SK-N-SH (cell line): ENCODE measurements at places on chromosomes 1 and 21. TPM values are rescaled to one million over a fixed set of nuclear protein-coding genes. Genes with fewer than 3 reads are reported as not detected.

- no peaks in the 10 kb centered on the region for H3K27me3 ChIP-seq
- H3K4me1 ChIP-seq = peaks cover 2% of the 10 kb centered on the region; the same call in 1 of the 2 replicates
- DNase-seq = no peak
- no peaks in the 10 kb centered on the region for H3K36me3 ChIP-seq
- H3K27ac ChIP-seq = no peak overlapping the region
Measured at GRCh38 chr21:31111093-31111492, 72.8 kb upstream of the KRTAP19-8 start.

DNA sequence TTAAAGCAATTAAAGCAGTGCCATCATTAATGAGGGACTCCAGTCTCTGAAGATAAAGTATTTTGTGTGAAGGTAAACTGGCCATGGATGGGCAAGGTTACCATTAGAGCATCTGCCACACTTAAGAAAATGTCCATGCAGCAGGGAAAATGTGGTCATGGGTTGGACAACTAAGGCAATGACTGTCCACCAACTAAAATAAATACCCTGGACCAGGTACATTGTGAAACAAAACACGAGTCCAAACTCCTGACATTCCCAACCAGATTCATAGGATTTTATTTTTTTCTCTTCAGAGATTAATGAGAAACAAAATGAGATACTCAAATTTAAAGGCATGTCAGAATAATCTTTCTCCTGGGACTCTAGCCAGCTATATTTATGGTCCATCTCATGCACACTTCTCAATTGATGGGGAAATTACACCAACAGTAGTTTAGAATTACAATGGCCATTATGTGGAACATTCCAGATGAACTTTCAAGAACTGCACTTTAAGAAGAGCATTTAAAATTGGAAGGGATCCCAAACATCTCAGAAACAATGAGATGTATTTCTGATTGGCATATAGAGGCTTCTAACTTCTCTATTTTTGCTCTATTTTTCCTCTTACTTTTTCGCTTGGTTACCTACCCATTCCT, 8.1 kb downstream of the GBP7 start:
- H3K36me3 ChIP-seq = no peaks in the 10 kb centered on the region
- H3K27me3 ChIP-seq = no peaks in the 10 kb centered on the region
- no peak overlapping the region for H3K4me3 ChIP-seq
- no peak for DNase-seq
- no peaks in the 10 kb centered on the region; the same call in 1 of the 2 replicates for H3K4me1 ChIP-seq

- no peak for DNase-seq
- no peaks in the 10 kb centered on the region for H3K27me3 ChIP-seq
- no peak overlapping the region for H3K27ac ChIP-seq
Measured at GRCh38 chr1:217311269-217311668, 319.6 kb downstream of the GPATCH2 start.

DNA sequence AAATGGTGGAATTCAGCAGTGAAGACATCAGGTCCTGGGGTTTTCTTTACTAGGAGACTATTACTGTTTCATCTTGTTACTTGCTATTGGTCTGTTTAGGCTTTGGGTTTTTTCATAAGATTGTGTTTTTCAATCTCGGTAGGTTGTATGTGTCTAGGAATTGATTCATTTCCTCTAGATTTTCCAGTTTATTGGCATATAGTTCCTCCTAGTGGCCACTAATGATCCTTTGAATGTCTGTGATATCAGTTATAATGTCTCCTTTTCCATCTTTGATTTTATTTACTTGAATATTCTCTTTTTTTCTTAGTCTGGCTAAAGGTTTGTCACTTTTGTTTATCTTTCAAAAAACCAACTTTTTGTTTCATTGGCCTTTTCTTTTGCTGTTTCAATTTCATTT, 233.0 kb downstream of the RWDD3 start:
- no peak overlapping the region for H3K4me3 ChIP-seq
- H3K27me3 ChIP-seq = no peaks in the 10 kb centered on the region
- DNase-seq = no peak
- no peak overlapping the region for H3K27ac ChIP-seq
- no peaks in the 10 kb centered on the region; the same call in 1 of the 2 replicates for H3K4me1 ChIP-seq

DNA sequence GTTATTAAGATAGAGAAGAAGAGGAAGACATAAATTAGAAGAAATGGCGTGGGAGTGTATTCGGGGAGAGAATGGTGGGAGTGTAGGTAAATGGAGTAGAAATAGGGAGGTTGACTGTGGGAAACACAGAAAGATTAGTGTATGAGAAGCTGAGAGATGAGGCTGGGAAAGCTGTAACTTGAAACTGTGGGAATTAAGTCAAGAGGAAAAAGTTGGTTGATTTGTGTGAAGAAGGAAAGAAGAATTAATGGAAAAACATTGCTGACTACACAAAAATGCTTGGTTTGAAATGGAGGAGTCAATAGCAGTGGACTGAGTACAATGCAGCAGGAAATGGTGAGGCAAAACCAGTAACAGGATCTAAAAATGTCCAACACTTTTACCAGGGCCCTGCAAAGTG, 448.3 kb downstream of the PTPRC start:
- H3K27me3 ChIP-seq = no peaks in the 10 kb centered on the region
- no peak overlapping the region for H3K27ac ChIP-seq
- no peaks in the 10 kb centered on the region for H3K36me3 ChIP-seq
- peaks cover 11% of the 10 kb centered on the region for H3K4me1 ChIP-seq
- H3K4me3 ChIP-seq = no peak overlapping the region
- DNase-seq = no peak

GRCh38 chr1:161502181-161502580, 3.1 kb upstream of the FCGR2A start:
- H3K36me3 ChIP-seq = no peaks in the 10 kb centered on the region
- H3K27me3 ChIP-seq = peaks cover 15% of the 10 kb centered on the region
- no peaks in the 10 kb centered on the region for H3K4me1 ChIP-seq

OLIG2 gene
- polyA plus RNA-seq = not detected in 2 replicates

- H3K27me3 ChIP-seq = peaks cover 3% of the 10 kb centered on the region; the same call in 1 of the 2 replicates
- H3K36me3 ChIP-seq = no peaks in the 10 kb centered on the region
- no peak overlapping the region for H3K27ac ChIP-seq
- no peaks in the 10 kb centered on the region for H3K4me1 ChIP-seq
Measured at GRCh38 chr1:12125422-12126355, 41.1 kb upstream of the TNFRSF1B start.

LRRC3 gene
- 1.9 and 2.3 TPM in 2 replicates for polyA plus RNA-seq

PADI2 gene
- 0.52 and 0.58 TPM in 2 replicates for polyA plus RNA-seq

LENEP gene
- polyA plus RNA-seq = 0.26 TPM in 1 of 2 replicates, not detected in the other

- DNase-seq = no peak
- H3K36me3 ChIP-seq = no peaks in the 10 kb centered on the region
- no peak overlapping the region for H3K27ac ChIP-seq
- no peak overlapping the region for H3K4me3 ChIP-seq
- H3K27me3 ChIP-seq = no peaks in the 10 kb centered on the region
Measured at GRCh38 chr1:113021430-113022085, 51.4 kb upstream of the LRIG2 start.

- H3K4me1 ChIP-seq = no peaks in the 10 kb centered on the region
- no peak overlapping the region for H3K4me3 ChIP-seq
- no peaks in the 10 kb centered on the region for H3K36me3 ChIP-seq
Measured at GRCh38 chr21:15132781-15133180, 68.0 kb upstream of the NRIP1 start.

DNA sequence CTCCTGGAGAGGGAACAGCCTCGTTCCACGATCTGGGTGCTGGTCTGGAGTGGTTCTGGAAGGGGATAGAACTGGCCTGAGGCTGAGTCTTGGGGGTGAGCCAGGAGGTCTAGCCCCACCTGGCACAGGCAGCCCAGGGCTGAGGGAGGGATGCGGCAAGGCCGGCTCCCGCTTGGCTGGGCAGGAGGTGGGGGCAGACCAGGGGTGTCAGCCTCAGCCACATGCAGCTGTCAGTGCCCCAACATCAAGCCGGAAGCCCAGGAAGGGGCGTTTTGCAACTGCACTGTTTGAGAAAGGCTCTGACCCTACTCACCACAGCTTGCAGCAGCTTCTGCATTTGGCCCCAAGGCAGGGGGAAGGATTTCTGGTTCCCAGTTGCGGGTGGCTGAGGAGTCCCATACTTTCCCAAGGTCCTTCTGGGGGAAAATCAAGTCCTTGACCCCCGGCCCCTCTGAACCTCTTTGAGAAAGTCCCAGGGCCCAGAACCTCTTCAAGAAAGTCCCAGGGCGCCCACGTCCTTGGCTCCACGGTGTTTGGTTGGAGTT, 2.0 kb downstream of the EFHD2 start:
- H3K36me3 ChIP-seq = no peaks in the 10 kb centered on the region; the same call in 1 of the 2 replicates
- no peak for DNase-seq
- no peak overlapping the region; the same call in 1 of the 2 replicates for H3K27ac ChIP-seq
- H3K27me3 ChIP-seq = no peaks in the 10 kb centered on the region

DNA sequence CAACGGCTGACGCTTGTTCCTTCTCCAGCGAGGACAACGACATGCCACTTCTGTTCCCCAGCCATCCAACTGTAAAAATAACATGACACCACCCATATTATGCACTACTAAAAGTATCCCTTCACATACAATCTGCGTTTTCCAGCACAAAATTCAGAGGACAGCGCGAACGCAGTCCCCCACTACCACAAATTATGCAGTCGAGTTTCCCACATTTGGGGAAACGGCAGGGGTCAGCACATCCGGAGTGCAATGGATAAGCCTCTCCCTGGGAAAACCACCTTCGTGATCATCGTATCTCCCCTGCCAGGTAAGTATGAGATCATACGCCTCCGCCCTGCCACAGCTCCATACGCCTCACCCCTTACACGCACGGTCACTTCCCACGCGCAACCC, 120.9 kb downstream of the PPIAL4G start:
- no peaks in the 10 kb centered on the region for H3K36me3 ChIP-seq
- DNase-seq = no peak
- no peak overlapping the region for H3K27ac ChIP-seq
- H3K4me1 ChIP-seq = no peaks in the 10 kb centered on the region
- H3K4me3 ChIP-seq = no peak overlapping the region

DNA sequence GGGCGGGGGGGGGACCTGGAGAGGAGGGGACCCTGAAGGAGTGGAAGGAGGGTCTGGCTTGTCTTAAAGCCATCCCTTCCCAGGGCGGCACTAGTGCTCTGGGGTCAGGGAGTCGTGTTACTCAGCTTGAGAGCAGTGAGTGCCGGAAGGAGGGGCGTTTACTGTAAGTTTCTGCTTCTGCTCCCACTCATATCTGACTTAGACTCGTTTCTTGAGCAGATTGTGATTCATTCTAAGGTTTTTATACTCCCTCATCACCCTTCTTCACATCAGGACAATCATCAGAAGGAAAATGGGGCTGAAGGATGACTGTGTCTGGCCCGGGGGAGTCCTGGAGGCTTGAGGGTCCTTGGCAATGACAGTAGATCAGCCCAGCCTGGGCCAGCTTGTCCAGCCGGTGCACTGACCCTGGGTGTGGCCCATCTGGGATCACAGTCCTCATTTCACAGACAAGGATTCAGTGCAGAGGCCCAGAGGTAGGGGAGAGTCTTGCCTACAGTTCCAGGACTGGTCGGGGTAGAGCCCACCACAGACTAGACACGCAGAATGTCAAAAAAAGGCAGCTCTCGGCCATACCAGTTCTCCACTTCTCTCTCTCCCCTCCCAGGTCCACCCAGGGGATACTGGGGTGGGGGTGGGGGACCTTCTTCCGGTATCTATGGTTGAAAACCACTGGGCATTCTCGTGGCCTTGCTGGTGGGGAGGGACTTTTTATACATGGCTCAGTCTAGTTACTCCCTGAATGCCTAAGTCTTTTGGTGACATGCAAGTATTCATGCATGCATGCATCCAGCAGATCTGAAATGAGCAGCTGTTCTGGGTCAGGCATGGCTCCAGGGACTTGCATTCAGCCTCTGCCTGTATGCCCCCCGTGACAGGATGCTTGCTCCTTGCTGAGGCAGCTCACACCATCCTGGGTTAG, 5.1 kb downstream of the TNFRSF8 start:
- no peak overlapping the region for H3K4me3 ChIP-seq
- peaks cover 4% of the 10 kb centered on the region; the same call in 1 of the 2 replicates for H3K4me1 ChIP-seq
- H3K27me3 ChIP-seq = peaks cover 30% of the 10 kb centered on the region

LRRC42 gene
- 35.0 and 40.9 TPM in 2 replicates for polyA plus RNA-seq

GRCh38 chr1:11657654-11658053, 3.0 kb downstream of the FBXO44 start:
- H3K4me3 ChIP-seq = no peak overlapping the region
- H3K27me3 ChIP-seq = no peaks in the 10 kb centered on the region
- H3K36me3 ChIP-seq = peaks cover 3% of the 10 kb centered on the region
- no peak overlapping the region for H3K27ac ChIP-seq
- DNase-seq = no peak
- H3K4me1 ChIP-seq = peaks cover 15% of the 10 kb centered on the region; the same call in 1 of the 2 replicates

DNA sequence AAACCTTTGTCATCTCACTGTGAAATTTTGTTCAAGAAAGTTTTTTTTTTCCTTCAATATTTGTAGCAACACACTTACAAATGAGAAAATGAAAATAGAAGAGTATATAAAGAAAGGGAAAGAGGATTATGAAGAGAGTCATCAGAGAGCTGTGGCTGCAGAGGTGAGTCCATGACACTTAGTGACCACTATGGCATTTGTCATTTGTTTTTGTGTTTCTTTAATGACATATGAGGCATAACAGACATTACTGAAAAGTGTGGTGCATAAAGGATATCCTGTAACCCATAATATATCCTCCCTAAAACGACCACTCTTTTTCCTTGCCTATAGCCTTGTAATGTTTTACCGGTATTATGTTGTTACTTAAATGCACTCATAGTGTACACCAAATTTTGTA, 80.2 kb downstream of the VPS26C start:
- peaks cover 72% of the 10 kb centered on the region for H3K36me3 ChIP-seq
- DNase-seq = no peak
- H3K4me1 ChIP-seq = no peaks in the 10 kb centered on the region
- no peaks in the 10 kb centered on the region for H3K27me3 ChIP-seq
- no peak overlapping the region for H3K27ac ChIP-seq

DNA sequence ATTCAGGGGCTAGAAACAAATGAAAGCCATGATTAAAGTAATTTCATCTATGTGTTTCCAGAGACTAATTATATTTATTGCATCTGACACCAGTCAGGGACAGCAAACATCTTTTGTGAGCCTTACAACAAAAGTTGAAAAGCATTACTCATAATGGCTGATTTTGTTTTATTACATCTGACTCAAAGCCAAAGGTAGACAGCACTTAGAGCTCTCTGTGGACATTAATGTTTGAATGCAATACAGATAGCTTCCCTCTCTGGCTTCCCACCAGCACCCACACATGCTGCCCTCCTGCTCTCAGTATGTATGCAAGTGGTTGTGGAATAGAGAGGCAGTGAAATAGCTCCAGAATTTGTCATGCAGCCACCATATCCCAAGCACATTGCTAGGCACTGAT, 198.7 kb downstream of the SETD4 start:
- peaks cover 5% of the 10 kb centered on the region; the same call in 1 of the 2 replicates for H3K27me3 ChIP-seq
- no peaks in the 10 kb centered on the region for H3K4me1 ChIP-seq
- no peak for DNase-seq
- H3K4me3 ChIP-seq = no peak overlapping the region
- no peaks in the 10 kb centered on the region for H3K36me3 ChIP-seq
- H3K27ac ChIP-seq = no peak overlapping the region

GRCh38 chr1:98761219-98761865, 99.8 kb downstream of the SNX7 start:
- no peak overlapping the region for H3K4me3 ChIP-seq
- H3K27ac ChIP-seq = no peak overlapping the region
- peaks cover 11% of the 10 kb centered on the region; the same call in 1 of the 2 replicates for H3K36me3 ChIP-seq
- H3K27me3 ChIP-seq = no peaks in the 10 kb centered on the region
- DNase-seq = no peak

- no peak overlapping the region for H3K4me3 ChIP-seq
- H3K27me3 ChIP-seq = no peaks in the 10 kb centered on the region
- H3K27ac ChIP-seq = no peak overlapping the region
- DNase-seq = no peak
Measured at GRCh38 chr1:105684714-105685113, 1371.8 kb upstream of the PRMT6 start.

GRCh38 chr1:151255381-151255780, 847 bp downstream of the PSMD4 start:
- DNase-seq = peak; percentile 9
- H3K27me3 ChIP-seq = no peaks in the 10 kb centered on the region
- no peaks in the 10 kb centered on the region for H3K4me1 ChIP-seq

CLDN8 gene
- polyA plus RNA-seq = not detected in 2 replicates

ROR1 gene
- polyA plus RNA-seq = 4.0 and 5.5 TPM in 2 replicates

RHEX gene
- polyA plus RNA-seq = not detected in 2 replicates

BTBD8 gene
- 0.49 and 0.62 TPM in 2 replicates for polyA plus RNA-seq
